ENCODE measurements at places on chromosomes 5 and 9.

DNA sequence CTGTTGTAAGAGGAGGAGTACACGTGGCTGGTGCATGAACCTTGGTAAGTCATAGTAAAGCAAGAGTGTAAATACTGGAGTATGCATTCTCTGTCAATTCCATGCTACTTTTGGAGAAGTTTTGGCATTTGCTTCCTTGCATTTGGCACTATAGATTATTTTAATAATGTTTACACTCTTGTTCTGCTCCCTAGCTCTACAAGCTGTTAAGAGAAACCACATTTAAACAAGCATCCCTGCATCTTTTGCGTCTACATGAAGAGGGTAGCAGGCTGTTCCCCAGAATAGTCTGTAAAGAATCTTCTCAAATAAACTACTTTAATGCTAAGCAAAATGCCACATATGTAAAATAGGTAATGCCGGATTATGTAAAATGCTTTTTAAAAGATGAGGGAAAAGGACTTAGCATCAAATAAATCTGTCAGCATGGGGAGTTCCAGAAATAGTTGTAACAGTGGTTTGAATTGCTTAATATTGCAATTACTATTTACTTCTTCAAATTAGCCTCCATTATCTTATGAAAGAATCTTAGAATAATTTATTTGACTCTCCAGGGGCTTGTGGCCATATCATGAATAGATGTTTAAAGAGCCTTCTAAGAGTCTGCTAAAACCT lies 2127.3 kb upstream of the WWC1 start:
- no peak for DNase-seq

- peak; percentile 50 for DNase-seq
These were observed 4.8 kb upstream of the SARDH start for GRCh38 chr9:133742849-133743444.

DNA sequence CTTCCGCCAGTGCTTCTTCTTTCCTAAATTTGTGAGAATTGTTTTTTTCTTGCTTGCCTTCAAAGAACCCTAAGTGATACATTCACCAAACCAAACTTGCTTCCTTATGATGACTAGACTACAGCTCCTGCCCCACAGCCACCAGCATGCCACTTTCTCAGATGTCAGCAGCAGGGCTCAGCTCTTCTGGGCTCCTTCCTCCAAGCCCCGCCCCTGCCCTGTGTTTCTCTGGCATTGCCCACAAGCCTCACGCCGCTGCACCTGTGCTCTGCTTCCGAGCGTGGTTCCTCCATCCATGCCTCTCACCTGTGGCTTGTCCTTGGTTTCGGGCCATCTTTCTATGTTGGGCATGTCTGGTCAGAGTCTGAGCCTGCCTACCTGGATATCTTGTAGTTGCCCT lies 10.6 kb downstream of the UNC5A start:
- no peak for DNase-seq

DNA sequence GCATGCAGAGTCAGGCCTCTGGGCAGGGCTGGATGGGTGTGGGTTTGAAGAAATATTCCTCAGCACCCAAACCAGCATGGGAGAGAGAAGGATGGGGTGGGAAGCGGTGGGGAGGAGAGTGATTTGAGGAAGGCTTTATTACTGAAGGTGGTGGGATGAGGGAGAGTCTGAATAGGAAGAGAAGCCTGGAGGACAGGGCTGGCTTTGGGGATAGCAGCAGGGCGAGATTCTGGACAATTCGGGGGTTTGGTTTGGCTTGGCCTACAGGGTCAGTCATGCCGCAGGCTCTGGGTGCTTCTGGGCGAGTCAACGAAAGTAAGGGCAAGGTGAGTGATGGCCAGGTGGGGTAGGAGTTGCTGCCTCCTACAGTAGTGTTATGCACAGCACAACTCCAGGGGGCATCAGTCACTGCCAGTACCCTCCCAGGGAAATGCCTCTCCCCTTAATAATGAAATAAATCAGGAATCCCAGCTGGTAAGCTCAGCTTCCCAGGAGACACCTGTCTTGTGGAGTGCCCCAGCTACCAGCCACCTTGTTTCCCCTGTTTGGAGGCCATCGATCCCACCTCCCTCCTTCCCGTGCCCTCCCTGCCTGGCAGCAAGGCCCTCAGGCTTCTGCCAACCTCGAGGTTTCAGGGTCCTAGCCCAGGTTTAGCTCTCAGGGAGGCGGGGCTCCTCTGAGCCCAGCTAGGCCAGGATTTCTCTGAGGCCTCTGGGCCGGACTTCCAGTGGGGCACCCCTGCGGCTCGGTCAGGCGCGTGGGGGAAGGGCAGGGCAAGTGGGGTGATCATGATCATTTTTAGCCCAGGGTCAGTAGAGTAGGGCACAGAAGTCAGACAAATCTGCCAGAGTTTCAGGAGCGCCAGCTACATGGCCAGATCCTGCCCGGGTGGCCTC lies 741 bp upstream of the NKX2-5 start:
- DNase-seq: no peak

DNA sequence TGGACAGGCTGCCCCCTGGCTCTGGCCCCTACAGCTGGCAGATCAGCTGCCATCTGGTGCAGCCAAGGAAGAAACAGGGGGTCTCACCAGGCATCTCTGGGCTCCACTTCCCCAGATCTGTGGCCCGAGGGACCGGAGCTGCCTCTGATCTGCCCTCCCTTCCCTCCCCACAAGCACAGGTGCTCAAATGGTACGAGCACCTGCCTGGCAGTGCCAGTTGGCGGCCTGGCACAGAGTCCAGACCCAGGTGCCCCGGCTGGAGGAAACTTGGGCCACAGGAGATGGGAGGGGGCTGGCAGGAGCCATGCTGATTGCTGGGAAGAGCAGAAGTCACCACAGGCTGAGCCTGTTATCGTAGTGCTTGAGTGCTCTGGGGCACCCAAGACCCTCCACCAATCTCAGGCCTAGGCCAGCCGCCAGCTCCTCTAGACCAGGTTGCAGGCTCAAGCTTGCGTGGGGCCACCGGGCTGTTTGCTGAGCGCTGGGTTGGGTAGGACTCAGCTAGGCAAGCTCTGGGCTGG lies 5.0 kb upstream of the CAMK2A start:
- no peak for DNase-seq

GRCh38 chr9:84857211-84857610 lies 187.7 kb downstream of the NTRK2 start:
- no peak for DNase-seq

DNA sequence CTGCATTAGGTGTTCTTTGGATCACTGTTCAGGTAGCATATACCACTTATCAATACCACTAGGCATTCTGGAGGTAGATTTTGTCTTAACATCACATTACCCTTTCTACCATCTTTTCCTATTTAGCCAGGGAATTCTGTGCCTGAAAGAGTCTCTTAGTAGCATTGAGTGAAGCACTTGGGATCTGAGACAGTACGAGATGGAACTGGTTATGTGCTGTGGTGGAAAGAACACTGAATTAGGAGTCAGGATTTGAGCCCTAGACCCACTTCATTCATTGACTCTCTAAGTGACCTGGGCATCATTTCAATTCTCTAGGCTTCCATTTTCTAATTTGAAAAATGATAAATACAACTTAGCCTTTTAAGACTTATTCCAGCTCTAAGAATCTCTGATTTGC lies 291.1 kb downstream of the DMAC1 start:
- DNase-seq: no peak

DNA sequence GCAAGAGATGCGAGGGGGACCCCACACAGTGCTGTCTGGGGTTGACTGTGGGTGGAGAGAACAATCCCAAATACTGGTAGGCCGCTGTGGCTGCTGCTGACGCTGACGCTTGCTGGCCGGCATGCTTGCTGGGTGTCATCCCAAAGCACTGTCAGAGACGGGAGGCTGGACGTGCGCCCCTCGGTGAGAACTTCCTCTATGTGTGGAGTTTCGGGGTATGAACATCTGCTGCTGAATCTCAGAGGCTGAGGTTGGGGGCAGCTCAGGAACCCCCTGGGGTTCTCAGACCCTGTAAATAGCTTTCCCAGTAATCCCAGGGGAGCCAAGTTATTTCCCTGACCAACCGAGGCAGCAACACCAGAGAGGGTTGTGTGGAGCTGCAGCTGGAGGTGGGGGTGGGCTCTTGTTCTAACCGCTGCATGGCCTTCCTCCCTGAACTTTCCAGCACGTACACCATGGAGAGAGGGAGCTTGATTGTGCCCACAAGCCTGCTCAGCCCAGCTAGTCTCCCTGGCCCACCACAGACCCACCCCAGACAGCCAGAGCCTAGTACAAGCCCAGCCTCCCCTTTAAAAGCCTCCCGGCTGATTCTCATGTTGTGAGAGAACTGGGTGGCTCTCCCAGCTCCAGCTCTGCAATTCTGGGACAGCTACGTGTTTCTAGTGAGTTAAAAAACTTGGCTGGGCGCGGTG lies 21.8 kb upstream of the SLC12A7 start:
- no peak for DNase-seq

DNA sequence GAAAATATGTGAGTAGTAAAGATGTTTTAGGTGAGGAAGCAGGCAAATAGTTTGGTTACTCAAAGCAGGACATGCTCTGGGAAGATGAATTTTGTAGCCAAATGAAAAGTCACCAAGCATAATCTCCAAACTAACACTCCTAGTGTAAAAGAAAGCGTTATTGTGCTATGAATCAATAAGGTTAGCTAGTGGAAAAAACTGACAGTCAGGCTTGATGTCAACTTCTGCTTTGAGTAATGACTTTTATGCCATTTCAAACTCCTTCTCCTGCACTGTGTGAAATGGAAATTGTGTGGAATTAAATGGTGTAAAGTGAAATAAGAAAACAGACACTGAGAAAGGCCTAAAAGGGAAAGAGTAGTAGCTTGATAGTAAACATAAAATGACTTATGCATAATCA lies 637.2 kb upstream of the DMAC1 start:
- DNase-seq: no peak

Data from NCI-H2029 treated with DMSO at 0.1 percent for 48 hours (cell line).